ENCODE measurements at places on chromosomes 1 and 21.

GRCh38 chr1:35958558-35958957 is 27.7 kb downstream of the AGO3 start:
- DNase-seq = no peak

DNA sequence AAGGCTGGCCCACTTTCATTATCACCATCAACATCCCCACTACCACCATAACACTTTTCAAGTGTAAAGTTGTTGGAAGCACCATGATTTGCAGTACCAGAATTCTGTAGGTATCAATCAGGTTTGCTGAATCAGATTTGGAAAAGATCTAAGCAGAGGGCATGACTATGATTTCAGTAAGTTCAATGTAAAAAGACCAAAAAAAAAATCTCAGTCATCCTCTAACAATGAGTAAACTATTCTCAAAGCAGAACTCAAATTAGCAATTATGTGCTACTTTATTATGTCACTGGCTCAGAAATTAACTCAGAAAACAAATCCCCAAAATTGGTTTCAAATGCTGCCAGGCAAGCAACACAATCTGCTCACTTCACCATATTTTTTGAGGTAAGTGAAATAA is 187.8 kb upstream of the HP1BP3 start:
- DNase-seq = no peak

DNA sequence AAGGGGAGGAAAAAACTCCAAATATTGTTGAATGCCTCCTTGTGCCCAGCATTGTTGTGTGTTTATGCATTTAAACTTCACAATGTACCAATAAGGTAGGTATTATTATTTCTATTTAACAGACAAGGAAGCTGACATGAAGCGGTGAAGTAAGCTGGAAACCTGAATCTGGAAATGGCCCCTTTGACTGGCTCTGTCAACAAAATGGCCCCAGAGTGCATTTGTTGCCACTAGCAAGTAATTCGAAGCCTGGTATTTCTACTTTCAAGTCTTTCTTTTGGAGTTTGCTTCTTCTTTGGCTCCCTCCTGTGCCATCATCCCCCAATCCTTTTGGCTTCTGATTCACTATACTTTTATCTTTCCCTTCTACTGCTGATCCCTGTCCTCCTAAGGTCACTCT is 23.1 kb downstream of the CRYZL1 start:
- DNase-seq = no peak

DNA sequence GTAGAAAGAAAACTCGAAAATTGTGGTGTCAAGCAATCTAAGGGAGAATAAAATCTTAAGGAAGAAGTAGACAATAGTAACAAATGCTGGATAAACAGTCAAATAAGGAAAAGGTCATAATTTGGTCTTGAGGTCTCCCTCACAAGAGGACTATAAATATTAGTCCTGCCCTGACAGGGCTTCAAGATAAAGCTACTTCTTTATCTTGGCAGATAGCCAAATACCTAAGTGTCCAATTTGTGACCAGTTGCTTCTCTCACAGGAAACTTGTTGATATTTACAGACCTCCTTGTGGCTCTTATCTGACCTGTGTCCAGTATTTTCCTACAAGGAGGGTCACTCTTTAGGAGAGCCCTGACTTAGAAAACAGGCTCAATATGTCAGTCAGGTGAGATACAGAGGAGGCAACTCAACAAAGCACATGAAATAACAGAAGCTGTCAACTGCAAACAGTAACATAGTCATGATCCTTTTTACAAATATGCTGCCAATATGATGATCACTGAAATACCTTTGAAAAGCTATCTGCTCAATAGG is 88.8 kb downstream of the TNNI3K start:
- no peak for DNase-seq

- DNase-seq = no peak
These were observed 36.2 kb upstream of the F13B start for GRCh38 chr1:197103300-197103699.

DNA sequence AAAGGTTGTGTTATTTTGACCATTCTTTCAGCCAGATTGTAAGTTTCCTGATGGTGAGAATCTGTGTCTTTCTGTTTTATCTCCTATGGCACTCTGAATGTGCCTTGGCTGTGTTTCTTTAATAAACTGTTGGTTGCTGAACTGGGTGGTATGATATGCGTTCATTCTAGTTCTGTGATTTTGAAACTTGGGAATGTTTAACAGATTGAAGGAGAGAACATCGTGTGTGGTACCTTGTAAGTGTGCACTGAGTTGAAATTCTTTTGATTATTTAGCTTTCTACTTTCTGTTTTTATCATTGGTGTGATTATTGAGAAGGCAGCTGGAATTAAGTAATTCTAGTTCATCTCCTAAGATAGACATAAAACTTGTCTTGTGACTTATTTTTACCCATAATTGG is 4.6 kb downstream of the BACH1 start:
- no peak for DNase-seq

DNA sequence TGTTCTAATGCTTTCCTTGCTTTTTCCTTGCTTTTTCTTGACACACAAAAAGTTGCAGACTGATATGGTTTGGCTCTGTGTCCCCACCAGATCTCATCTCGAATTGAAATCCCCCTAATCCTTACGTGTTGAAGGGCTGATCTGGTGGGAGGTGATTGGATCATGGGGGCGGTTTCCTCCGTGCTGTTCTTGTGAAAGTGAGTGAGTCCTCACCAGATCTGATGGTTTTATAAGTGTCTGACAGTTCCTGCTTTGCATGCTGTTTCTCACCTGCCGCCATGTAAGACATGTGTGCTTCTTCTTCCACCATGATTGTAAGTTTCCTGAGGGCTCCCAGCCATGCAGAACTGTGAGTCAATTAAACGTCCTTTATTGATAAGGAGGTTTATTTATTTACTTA is 11.3 kb downstream of the SPATA17 start:
- DNase-seq = no peak

DNA sequence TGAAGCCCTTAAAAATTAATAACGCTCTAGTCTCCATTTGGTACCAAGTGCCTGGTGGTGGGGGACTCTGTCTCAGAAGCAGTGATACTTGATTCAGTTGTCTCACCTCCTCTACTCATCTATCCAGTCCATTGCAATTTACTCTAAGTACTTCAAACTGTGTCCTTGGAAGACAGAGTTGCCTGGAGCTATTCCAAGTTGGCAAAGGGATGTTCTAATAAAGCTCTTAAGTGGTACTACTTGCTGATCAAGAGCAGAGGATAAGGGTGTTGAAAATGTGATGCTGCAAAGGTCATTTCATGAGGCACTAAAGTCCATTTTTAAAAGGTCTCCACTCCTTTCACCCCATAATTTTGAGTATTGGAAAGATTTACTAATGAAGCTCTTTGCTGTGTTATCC is 142.2 kb downstream of the NFIA start:
- DNase-seq = no peak

- DNase-seq = no peak
These were observed 142.5 kb downstream of the PIGK start for GRCh38 chr1:77076759-77077158.

GRCh38 chr1:82586473-82586872 is 785.7 kb downstream of the ADGRL2 start:
- DNase-seq = no peak

DNA sequence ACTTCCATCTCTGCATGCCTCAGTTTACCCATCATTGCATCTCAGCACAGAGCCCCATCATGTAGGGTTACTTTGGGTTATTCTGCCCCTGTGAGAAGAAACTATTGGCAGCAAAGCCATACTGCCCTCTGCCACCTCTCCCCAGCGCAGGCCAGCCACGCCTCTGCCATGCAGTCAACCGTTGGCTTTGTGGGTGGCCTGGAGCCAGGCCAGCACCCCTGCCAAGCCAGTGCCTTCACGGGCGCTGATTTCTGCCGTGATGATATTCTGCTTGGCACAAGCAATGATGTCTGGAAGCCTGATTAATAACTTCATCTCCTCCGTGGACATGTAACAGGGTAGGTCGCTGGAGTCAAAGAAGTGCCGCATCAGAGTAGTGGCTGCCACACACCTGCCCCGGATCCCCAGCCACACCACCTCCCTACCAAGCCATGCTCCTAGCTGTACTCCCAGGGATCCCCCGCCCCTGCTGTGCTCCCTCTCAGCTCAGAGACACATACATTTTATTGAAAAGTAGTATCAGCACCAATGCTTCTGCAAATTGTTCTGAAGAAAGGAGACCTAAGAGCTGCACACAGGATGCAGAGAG is 15.0 kb upstream of the CEP85 start:
- no peak for DNase-seq

- DNase-seq = no peak
These were observed 11.4 kb downstream of the THBS3 start for GRCh38 chr1:155196103-155196892.

DNA sequence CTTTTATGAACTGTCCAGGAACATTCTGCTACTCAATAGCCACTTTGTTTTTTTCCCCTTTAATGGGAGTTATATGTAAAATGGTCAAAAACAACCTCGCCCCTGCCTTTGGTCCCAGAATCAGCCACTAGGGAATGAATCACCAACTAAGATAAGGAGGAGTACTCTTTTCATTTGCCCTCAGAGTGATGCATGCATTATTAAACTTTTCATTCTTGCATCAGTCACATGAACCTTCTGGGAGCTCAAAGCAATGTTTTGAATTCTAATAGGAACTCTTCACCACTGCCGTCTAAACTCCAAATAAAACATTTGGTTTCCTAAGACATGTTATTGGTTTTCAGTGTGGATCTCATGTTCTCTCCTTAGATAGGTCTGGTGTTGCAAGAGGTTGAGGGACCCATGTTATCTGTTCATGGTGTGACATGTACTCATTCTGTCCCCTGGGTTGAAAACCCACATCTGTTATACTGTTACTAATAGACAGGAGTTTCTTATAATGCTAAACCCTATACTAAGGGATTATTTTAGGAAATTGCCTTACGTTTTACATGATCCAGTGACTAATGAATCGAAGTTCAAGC is 17.8 kb upstream of the HSD17B7 start:
- no peak for DNase-seq

DNA sequence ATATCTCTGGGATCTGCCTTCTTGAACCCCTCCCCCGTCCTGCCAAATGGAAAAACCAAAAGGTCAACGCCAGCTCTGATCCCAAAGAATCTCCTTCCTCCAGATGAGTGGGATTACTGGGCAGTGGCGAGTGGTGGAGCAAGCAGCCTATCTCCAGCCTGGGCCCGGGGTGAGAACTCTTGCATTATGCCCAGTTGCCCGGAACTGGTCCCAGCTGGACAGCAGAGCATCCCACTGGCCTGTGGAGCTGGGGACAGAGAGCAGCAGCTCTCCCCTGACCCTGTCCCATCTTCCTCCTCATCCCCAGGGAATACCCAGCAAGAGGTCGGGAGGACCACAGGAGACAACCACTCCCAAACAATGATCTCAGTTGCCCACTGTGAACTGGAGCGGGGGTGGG is 130.5 kb downstream of the TMEM53 start:
- DNase-seq = no peak

GRCh38 chr1:199394856-199395255 is 632.7 kb upstream of the NR5A2 start:
- DNase-seq = no peak

DNA sequence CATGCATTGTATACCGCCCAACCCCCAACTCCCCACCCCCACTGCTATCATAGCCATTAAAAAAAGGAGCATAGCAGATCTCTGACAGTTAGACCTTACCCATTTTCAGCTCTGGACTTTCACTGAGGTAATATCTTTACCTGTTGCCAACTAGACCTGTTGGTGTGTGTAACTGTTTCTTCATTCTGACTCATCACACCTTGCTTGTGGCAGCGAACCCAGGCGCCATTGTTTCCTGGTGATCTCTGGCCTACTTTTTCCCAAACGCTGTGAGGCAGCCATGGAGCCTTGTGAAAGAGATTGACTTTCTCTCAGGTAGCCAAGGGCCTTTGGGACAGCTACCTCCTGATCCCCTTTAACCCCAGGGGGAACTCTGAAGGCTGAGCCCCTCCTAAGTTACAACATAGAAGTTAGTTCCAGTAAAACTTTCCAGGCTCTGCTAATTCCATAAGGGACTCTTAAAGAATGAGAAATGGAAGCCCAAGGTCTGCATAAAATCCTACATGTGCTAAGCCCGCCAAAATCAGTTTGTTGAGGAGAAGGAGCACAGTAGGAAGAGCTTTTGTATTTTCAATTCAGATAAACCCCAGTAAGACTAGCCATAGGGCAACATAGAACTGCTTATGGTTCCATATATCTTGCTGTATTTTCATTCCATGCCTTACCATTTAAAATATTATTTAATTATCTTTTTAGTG is 196.1 kb upstream of the CAMK1G start:
- DNase-seq = no peak

GRCh38 chr21:40250514-40251294 is 383.5 kb downstream of the PCP4 start:
- no peak for DNase-seq

- DNase-seq = no peak
These were observed 68.0 kb downstream of the SMYD2 start for GRCh38 chr1:214349008-214349407.

DNA sequence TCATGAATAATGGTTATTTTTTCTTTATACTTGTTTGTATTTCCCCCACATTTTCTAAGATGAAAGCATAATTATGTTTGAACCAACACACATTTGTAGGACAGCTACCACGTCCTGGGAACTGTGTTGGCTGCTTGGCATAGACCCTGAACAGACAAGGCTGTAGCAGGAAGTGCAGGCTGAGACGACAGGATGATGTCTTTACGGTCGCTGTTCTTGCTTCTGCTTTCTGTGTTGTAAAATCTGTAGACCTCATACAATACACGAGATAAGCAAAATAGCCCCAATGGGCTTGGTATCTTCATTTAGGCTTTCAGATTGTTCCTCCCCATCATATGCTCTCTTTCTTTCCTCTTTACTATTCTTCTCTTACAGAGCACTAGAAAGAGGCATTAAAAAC is 23.3 kb upstream of the OTUD3 start:
- no peak for DNase-seq

- no peak for DNase-seq
These were observed 19.4 kb downstream of the VPS13D start for GRCh38 chr1:12249181-12249580.

DNA sequence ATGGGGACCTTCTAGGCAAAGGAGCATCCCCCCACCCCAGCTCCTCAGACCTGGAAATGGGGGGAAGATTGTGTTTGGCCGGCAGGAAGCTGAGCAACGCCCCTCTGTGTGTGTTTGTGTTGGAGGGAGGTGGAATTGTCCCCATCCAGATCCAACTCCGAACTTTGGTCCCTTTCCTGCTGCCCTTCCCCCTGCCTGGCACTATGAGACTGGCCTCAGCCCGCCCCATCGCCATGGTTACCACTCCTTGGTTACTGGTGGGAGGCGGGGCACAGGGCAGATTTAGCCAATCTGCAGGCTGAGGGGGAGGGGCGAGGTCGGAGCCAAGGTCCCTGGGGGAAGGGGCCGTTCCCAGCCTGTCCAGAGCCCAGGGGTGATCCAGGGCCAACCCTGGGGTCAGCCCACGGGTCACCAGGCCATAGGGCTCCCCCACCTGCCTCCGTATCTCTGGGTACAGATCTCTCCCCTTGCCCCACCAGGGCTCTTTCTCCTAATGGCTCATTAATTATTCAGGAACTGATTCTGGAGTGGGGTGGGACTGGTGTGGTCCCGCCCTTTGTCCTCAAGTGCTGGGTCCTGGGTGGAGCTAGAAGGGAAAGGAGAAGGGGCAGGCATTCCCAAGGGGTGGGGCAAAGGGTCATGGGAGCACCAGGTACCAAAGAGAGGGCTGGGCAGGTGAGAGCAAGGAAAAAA is 15.2 kb downstream of the PTPRF start:
- no peak for DNase-seq
